Activated CD4-positive, alpha-beta T cell treated with anti-CD3 and anti-CD28 coated beads, Interleukin-2, amount 50 U/mL, for 48 hours (primary cell): ENCODE measurements at places on chromosomes 4 and X.

DNA sequence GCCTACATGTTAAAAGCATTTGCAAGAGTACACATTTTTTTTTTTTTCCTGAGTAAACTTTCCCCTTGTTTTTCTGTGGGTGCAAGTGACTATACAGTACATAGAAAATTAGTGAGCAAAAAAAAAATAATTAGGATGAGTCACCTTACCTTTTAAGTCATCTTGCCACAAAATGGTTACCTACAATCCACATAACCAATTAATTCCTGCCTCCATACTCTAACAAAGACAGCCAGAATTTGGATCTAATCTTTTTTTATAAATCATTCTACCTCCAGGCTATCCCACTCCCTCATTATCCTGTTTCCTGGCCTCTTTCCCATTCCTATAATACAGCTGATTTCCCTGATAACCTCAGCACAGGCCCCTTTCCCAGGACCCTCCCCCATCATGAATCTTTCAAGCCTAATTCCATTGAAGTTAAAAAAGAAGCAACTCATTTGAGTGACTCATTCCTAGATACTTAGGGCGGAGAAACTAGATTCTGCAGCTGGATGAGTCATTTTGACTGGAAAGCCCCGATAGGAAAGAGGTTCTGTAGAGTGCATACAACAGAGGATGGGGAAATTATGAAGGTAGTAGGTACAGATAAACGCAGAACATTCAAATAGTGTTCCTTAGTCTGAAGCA lies 128.2 kb downstream of the C4orf51 start:
- peak; percentile 51 for DNase-seq

GRCh38 chr4:8046925-8047541 lies 107.4 kb upstream of the AFAP1 start:
- DNase-seq, result peak; percentile 12

- no peak for DNase-seq
Measured at GRCh38 chrX:113586281-113586898, 745.8 kb upstream of the AMOT start.

DNA sequence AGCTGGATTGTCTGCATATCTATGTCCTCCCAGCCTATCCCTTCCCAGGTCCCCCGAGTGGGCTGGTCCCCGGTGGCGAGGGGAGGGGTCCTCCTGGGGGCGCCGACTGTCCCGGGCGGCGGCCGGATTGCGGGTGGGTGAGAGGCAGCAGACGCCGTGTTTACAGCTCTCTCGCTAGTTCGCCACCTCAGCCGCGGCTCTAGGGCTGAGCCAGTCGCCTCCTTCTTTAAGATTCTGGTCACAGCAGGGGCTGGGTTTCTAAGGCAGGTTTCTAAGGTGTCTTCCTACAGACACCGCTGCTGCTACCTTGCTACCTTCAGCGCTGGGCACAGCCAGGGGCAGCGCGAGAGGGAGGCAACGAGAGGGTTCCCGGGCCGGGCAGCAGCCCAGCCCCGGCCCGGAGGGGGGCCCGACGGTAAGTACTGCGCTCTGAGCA lies 57.2 kb downstream of the FRMPD3 start:
- no peak for DNase-seq

GRCh38 chrX:44299177-44299576 lies 44.3 kb downstream of the EFHC2 start:
- DNase-seq, result no peak

DNA sequence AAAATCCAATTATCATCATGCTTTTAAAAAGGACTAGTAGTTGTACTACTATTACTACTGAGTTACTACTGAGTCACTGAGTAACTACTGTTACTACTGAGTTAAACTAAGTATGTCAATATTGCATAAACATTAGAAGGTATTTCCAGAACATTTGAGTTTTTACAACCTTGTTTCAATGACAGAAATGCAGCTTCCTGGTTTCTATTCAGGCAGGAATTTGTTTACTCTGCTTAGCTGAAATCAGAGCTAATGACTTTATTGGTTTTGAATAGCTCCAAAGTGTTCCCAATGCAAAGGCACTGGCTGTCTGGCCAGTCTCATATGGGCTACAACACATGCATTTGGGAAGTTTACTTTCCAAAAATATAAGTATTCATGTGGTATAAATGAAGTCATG lies 12.0 kb downstream of the RPS6KA6 start:
- DNase-seq, result no peak

- no peak for DNase-seq
Measured at GRCh38 chr4:90127706-90128345, 632 bp downstream of the CCSER1 start.

- no peak for DNase-seq
Measured at GRCh38 chr4:93201471-93202096, 627.0 kb upstream of the ATOH1 start.

DNA sequence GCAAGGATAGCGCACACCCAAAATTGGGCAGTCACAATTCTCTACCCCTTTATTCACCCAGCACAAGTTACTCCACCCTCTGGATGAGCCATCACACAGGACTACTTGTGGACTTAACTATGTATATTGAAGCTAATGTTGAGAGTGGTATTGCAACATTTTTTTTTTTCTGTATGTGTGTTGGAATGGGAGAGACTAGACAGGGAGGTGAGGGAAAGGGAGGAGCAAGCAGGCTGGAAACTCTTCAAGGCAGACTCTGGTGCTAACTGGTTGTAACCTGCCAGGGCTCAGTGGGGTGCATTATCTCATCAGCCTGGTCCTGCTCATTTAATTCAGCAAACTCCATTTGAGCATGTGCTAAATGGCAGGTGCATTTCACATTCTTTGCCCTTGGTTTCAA lies 18.4 kb upstream of the CWH43 start:
- no peak for DNase-seq

- peak; percentile 18 for DNase-seq
Measured at GRCh38 chr4:9765091-9765490, 16.3 kb upstream of the DRD5 start.

DNA sequence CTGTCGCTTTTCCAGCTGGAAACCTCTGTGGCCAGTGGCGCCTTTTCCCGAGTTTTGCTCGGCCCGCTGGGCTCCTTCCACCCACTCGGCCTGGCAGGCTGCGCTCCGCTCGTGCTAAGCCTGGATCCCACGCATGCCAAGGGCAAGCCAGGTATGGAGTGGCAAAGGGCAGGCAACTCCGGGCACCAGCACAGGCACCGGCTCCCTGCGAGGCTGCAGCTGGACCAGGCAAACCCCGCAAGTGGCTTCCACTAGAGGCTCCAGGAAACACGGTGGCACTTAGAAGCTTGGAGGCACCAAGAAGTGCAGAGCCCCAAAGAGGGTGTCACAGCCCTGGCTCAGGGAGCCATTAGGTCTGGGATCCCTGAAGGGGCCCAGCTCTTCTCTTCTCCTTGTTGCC lies 59.5 kb downstream of the PPA2 start:
- no peak for DNase-seq

- no peak for DNase-seq
Measured at GRCh38 chr4:89549907-89550306, 242.3 kb upstream of the GPRIN3 start.
